Cardiac septum (tissue), 1 donor: ENCODE measurements at places on chromosomes 3 and 15. TPM values are rescaled to one million over a fixed set of nuclear protein-coding genes. Genes with fewer than 3 reads are reported as not detected.

The CNTN3 gene
- total RNA-seq: 1.3 TPM

DNA sequence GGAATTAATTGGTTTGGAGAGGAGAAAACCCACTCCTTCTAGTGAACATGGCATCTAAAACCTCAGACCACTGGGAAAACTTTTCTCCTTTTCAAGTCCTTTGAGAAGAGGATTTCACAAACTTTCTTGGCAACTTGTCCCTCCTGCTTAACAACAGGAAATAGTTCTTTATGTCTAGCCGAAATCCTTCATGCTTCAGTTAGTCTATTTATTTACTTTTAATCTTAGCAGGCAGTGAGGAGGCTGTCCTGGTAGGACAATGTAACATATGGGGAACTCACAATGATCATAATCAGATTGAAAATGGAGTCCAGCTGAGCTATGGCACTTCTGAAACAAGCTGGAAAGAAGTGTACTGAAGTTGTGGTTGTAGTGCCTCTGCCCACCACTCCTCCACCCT, 50.6 kb downstream of the KY start:
- DNase-seq: no peak

The ALDH1A2 gene
- 22.9 TPM for total RNA-seq

The LYZL4 gene
- not detected for total RNA-seq

The PLCH1 gene
- 0.16 TPM for total RNA-seq
